BJ (cell line): ENCODE measurements at places on chromosomes 1 and 21. TPM values are rescaled to one million over a fixed set of nuclear protein-coding genes. Genes with fewer than 3 reads are reported as not detected.

DNA sequence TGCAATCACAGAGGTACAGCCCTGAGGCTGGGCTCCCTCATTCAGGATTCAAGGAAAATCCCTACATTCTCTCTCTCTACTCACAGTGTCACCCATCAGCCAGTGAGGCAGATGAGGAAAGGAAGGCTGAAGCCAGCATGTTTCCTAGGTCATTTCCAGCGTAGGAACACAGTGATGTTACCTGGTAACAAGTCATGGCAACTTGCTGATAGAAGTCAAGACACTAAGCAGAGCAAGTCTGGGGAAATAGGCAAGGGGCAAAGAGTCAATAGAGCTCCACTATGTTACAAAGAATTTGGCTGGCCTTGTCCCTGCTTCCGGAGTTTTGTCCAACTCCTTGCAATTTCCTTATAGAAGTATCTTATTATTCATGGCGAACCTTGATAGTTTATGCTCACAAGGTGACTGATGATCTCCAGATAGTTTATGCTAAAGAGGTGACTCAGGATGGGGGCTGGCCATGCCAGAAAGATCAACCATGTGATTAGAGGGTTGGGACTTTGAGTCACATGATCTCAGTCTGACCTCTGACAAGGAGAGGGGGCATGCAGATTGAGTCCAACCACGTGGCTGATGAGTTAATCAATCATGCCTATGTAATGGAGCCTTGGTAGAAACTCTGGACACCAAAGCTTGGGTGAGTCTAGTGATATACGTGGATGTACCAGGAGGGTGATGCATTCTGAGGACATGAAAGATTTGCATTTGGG, 51.1 kb downstream of the SUSD4 start:
- no peak for DNase-seq

DNA sequence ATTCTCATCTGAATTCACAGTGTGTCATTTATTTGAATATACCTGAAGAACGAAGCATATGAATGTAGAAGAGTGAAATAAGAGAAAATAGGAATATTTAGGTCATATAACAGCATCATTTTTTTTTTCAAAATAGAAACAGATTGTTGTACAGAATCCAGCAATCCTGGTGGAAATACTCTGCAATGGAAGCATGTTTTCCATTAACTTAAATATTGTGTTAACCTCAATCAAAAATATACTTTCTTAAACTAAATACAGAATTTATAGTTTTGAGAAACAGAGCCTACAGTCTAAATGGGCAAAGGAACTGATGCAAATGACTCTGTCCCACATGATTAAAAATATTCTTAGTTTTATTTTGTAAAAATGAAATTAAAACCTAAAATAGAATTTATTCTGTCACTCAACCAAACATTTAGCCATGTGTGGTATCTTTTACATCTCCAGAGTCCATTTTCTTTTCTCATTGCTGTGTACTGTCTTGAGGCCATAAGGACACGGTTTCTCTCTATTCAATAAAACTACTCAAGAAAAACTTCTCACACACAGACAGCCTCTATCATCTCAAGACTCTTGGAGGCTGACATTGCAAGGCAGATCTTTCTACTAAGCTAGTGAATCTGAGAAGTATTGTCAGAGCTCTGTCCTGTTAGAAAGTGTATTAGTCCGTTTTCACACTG, 322.6 kb downstream of the LTN1 start:
- no peak for DNase-seq

DNA sequence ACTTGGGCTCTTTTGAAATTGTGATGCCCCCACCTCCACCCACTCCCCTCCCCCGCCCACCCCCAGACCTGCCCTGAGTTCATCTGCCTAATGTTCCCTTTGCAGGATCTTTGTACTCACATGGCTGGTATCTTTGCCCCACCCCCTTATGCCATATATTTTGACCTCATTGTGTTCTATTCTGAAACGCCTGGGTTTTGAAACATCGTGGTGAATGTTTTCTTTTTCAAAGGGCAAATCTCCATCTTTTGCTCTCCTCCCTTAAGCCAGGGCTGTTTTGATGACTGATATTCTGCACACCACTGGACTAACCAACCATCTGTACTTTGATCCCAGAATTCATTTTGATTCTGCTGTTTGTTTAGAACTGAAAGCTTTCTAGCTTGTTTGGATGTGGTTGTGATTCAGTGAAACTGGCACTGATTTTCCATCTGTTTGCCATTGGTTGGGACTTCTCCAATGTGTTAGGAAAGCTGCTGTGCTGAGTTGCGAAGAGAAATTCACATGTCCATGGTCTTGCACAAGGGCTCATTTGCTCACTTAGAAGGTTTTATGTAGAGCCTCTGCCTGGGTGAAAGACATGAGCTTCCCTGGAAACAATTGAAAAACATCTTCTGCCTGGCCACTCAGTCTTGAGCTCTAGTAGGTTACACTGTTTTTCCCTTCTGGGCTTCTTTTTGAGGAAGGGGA, 16.5 kb downstream of the SMAP2 start:
- no peak for DNase-seq

DNA sequence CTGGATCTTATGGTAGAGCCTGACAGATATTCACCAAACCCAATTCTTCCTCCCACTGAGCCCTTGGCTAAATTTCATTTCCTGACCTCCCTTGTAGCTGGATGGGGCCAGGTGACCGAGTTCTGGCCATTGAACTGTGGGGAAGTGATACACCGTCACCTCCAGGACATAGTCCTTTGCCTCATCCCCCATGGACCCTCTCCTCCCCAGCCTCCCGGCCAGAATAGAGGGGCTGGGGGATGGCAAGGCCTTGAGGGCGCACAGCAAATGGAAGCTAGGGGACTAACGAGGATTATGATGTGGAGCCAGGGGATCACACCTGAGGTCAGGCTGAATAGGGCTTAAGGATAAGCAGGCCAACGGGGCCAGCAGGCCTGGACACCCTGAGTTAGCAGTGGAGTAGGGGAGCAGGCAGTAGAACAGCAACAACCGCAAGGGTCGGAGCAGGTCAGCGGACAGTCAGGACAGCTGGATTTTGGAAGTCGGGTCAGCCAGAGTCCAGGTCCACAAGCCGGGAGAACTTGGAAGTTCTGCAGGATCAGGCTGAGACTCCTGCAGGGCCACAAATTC, 15.0 kb downstream of the BATF3 start:
- DNase-seq: no peak

DNA sequence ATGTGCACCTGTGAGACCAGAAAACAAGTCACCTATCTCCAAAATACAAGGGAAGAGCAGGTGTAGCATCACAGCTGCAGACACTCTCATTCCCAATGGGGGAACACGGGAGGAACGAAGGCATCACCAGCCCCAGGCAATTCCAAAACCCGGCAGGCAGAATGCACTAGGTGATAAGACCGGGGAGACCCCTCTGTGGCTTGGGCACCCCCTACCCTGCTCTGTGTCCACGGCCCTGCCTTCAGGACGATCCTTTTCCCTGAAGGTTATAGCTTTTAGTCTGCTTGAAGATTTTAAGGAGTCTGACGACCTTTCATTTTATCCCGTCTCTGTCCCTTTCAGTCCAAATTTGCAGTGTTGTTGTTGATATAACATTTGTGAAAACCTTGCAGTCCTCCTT, 19.2 kb downstream of the TRPM2 start:
- DNase-seq: no peak

DNA sequence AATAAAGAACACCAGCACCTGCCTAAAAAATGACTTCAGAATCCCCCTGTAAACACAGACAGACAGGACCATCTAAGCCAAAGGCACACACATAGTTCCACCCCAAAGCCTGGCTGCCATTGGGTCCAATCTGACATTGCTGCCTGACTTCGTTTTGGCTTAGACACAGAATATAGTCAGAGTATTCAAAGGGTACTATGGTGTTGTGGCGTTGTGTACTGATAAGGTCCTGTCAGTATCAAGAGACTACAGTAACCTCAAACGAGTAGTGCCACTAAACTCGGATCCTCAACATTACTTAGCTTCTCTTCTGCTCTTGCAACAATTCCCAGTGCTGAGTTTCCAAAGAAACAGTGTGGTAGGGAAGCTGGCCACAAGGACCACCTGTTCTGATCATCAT, 169.3 kb upstream of the NR5A2 start:
- DNase-seq: no peak

DNA sequence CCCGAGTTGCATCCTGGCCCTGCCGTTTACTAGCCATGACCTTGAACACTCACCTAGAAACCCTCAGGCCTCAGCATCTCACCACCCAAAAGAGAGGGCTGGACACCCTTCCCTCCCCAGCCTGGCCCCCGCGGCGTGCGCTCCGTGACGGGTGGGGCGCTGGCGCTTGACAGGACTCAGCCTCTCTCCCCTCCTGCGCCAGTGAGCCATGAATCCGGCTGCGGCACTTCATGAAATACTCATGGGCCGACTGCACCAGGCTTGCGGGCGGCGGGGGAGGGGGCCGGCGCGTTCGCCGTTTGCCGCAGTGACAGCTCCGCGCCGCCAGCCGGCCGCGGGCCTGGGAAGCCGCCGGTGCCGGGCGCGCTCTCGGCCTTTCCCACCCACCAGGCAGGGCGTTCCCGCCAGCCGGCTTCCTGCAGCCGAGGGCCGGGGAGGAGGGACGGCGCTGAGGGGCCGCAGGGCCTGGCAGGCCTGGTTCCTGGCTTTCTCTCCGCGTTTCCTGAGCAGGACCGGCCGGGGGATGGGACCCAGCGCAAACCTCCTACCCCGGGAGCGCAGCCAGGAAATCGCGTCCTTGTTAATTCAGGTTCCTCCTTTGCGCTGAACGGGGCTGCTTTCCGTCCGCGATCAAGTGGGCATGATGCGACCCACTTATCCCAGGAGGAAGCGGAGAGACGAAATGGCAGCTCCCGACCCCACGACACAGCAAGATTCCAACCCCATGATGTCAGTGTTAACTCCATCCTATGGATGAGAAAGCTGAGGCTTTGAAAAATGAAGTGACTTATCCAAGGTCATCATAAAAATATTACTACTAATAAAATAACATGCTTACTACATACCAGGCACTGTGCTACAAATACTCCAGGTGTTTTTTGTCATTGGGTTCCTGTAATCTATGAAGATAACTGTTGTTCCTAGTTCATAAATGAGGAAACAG, 9.1 kb upstream of the LUZP1 start:
- no peak for DNase-seq

GRCh38 chr1:110916669-110917306, 43.8 kb downstream of the CD53 start:
- no peak for DNase-seq

DNA sequence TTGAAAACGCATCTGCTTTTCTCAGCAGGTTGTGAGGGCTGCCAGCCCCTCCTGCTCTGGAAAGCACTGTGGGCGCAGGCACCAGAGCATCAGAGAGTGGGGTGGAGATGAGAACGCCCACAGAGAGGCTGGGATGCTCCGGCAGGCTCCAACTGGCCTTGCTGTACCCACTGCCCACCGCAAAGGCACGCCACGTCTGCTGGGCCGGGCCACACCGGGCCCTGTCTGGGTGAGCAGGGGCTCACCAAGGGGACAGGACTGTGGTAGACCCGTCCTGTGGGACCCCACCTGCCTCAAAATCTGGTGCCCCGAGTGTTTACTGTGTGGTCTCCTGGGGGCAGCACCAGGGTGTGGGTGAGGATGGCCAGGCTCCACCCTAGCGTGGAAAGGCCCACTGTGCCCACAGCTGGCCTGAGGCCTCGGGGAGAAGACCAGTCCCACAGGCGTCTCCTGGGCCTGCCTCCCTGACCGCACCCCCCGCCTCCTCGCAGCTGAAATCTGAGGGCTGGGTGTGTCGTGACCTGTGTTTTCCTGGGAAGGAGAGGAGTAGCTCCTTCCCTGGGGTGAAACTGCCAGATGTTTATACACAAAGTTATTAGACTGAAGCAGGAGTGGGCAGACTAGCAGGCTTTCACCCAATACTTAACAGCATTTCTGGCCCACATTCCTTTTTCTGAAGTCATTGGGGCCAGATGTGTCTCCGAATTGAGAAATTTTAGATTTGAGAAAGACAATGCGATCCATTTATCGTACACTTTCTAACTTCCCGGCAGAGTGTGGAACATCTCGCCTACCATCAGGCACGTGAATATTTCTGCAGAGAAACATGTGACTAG, 53.8 kb downstream of the STUM start:
- peak; percentile 91 for DNase-seq

- no peak for DNase-seq
These were observed 13.4 kb upstream of the AGPAT3 start for GRCh38 chr21:43851593-43851992.

SHE gene
- polyA plus RNA-seq: not detected in 2 replicates

RPTN gene
- polyA plus RNA-seq: not detected in 2 replicates

NTRK1 gene
- 0.02 TPM in 1 of 2 replicates, not detected in the other for polyA plus RNA-seq
